ENCODE measurements at places on chromosomes 7 and 10. TPM values are rescaled to one million over a fixed set of nuclear protein-coding genes. Genes with fewer than 3 reads are reported as not detected.

Gene NPTX2
- polyA plus RNA-seq = 25.6 TPM

Gene MUC3A
- polyA plus RNA-seq = 15.4 TPM

Gene SPOCK2
- polyA plus RNA-seq = 2.6 TPM

Gene ATP6V0A4
- polyA plus RNA-seq = 1.6 TPM

Gene OGDHL
- polyA plus RNA-seq = 23.2 TPM

Gene STEAP4
- polyA plus RNA-seq = 0.02 TPM

Gene ITPRIP
- polyA plus RNA-seq = 15.3 TPM

Gene CFAP69
- polyA plus RNA-seq = 1.00 TPM

Gene CUTC
- polyA plus RNA-seq = 25.3 TPM

Gene CALHM3
- polyA plus RNA-seq = 0.60 TPM

Gene LIPN
- not detected for polyA plus RNA-seq

All from H1 (cell line).